ENCODE measurements at places on chromosomes 2 and 18.

DNA sequence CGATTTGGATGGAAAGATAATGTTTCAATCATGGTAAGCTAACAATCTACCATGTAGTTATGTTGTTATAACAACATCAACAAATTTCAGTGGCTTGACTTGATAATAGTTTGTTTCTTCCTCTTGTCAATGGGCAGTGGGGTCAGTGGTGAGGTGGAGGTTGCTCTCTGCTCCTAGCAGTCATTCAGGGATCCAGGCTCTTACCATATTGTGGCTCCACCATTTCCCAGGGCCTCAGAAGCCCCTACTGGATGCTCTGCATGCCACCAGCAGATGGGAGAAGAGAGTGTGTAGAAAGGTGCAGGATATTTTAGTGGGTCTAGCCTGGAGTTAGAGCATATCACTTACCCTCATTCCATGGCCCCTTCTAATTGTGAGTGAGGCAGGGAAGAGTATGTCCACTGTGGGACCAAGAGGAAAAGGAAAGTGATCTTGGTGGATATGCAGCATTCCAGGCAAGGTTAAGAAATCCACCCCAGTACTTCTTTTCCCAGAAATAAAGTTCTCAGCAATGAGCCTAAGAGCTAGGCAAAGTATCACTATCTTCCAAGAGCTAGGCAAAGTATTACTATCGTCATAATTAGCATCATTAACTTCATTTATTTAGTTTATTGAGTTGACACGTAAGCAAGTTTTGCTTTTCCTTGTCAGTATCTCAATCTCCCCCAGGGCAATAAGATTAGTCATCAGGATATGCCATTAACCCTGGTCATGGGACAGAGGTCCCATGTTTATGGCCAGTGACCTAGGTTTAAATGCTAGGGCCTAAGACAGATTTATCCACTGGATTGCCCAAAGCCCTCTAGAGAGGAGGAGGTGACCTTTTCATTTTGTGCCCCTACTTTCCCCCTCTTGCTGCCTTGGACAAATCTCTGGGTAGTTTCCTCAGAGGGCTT lies 4.2 kb upstream of the IWS1 start:
- DNase-seq = no peak

- DNase-seq = no peak
Observed at GRCh38 chr2:96097951-96098823, 18.2 kb downstream of the ADRA2B start.

- DNase-seq = peak; percentile 90
Observed at GRCh38 chr18:54224379-54225014, at the start of gene MBD2. Gene MBD2, minus strand, starts transcription at chr18:54224669. Its CDS starts 110 bp downstream, at chr18:54224559.

GRCh38 chr2:56537756-56538155 lies 354.0 kb downstream of the CCDC85A start:
- no peak for DNase-seq

DNA sequence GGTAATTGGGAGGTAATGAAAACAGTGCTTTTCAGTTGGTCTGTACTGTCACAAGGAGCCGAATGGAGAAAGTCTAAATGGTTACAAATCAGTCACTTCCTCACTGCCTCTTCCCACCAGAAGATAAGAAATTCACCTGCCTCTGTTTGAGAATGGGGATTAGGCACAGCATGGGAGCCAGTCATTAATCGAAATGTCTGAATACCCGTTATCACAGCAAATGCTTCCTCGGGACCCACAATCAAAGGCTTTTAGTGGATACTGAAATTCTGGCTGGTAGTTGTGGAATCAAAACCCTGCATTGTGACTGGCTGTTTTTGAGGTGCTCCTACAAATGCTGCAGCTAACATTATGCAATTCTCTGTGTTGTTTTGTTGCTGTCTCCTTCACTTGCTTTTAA lies 461.0 kb upstream of the MEX3C start:
- DNase-seq = no peak

DNA sequence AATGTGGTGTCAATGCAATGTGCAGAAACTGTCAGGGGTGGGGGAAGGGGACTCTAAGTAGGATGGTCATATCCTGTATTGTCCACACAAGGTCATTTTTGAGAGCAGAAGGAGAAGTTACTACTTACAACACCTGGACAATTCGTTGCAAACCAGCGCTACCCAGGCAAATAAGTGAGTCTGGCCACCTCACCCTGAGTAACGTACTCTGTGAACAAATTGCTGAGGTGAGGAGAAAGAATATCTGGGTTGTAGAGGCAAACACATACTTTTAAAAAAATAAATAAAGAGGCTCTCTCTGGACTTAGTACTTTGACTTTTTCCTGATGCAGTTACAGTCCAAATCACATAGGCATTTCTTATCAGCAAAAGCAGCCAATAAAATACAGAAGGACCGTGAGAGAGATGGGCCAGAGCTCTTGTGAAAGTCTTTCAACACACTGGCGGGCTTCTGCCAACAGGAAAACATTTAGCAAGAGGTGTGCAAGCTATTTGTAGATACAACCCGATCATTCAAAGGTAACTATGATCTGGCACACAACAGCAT lies 268.2 kb upstream of the ID2 start:
- DNase-seq = no peak

GRCh38 chr2:66105066-66105753 lies 329.7 kb upstream of the MEIS1 start:
- no peak for DNase-seq

- DNase-seq = no peak
Observed at GRCh38 chr2:2847209-2847676, 516.2 kb upstream of the MYT1L start.

DNA sequence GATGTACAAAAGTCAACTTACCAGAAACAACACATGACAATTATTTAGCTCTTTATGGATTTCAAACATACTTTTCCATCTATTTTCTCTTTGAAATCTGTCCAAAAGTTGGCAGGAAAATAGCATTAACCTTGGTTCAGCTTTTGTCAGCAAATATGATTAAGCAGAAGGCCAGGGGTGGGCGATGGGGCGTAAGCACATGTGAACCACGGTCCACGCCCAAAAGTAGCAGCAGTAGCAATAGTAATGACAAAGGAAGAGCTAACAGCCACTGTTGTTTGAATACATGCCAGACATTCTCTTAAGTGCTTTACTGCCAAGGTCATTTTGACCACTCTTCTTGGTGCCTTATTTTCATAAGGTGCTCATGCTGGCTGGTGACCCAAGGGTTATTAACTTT lies 73.5 kb downstream of the ANTXR1 start:
- no peak for DNase-seq

DNA sequence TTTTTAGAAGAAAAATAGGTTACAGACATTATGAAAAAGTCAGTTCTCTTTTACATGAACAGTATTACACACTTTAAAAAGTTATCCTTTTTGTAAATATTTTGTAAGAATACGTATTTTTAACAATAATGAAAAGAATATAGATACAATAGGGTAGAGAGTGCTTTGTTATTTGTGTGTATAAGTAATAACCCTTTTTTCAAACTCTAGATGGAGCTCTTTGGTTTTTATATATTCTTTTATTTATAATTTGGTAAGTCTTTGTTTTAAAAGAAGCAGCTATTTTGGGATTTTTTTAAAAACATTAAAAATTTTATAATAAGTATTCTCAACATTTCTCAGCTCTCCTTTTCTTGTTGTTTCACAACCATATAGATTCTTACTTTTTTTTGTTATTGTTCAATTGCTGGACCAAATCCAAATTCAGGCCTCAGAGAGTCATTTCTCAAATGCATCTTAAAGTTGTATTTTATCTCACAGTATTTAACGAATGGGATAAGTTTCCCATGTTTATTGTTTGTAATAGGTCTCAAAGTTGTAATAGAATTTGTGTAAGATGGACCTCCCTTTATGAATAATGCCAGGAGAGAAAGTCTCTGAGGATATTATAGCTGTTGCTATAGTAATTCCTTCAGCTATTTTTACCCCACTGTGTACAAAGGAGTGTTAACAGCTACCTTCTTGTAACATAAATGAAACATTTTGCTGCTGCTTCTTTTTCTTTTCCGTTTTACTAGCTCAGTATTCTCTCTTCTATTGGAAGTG lies 46.4 kb downstream of the ACYP2 start:
- DNase-seq = no peak

- no peak for DNase-seq
Observed at GRCh38 chr2:181459621-181460021, 2.4 kb downstream of the ITGA4 start.
